Stimulated activated CD4-positive, alpha-beta T cell treated with anti-CD3 and anti-CD28 coated beads, Interleukin-15, amount 100 ng/mL, for 48 hours (primary cell): ENCODE measurements at places on chromosomes 2 and 18.
A peak's percentile ranks its signal among the peaks of the same experiment; 100 is the strongest.

- no peak for DNase-seq
Measured at GRCh38 chr2:57182916-57183315, 863.7 kb upstream of the VRK2 start.

GRCh38 chr2:36060133-36060532 is 295.4 kb upstream of the CRIM1 start:
- DNase-seq, result no peak

- DNase-seq, result peak; percentile 33
Measured at GRCh38 chr2:72887032-72887739, at the start of gene SPR. SPR (plus strand) TSS chr2:72887408; CDS start chr2:72887433, 25 bp downstream.

DNA sequence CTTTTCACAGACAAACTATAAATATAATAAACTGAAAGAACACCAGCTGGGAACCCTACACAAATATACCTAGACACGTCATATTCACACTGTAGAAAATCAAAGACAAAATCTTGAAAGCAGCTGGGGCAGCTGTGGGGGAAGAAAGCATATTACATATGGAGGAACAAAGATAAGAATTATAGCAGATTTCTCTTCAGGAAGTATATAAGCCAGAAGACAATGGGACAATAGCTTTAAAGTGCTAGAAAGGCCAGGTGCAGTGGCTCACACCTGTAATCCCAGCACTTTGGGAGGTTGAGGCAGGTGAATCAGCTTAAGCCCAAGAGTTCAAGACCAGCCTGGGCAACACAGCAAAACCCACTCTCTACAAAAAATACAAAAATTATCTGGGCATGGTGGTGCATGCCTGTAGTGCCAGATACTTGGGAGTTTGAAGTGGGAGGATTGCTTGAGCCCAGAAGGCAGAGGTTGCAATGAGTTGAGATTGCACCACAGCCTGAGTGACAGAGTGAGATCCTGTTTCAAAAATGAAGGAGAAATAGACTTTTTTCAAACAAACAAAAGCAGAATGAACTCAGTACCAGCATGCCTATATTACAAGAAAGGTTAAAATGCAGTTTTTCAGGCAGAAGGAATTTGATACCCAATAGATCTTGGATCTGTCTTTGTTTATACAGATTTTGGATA is 26.8 kb upstream of the ERCC3 start:
- DNase-seq, result no peak

DNA sequence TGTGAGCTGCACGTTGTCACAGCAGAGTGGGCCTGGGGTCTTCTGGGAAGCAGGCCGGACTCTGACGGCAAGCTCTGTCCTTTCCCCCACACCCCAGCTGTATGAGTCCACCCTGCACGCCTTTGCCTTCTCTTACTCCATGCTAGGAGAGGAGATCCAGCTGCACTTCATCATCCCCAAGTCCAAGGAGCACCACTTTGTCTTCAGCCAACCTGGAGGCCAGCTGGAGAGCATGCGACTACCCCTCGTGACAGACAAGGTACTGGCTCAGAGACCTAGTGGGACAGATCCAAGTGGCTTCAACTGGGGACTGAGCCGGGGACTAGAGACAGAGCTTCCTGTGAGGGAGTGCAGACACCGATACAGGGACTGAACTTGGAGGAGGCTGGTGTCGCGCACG is 40.1 kb downstream of the NTSR2 start:
- no peak for DNase-seq

GRCh38 chr18:79797518-79798345 is at the start of gene KCNG2:
KCNG2 (plus strand) TSS chr18:79797938; CDS start chr18:79863668, 65,730 bp downstream.
- no peak for DNase-seq

GRCh38 chr2:241421330-241421729 is 65.2 kb downstream of the FARP2 start:
- no peak for DNase-seq

DNA sequence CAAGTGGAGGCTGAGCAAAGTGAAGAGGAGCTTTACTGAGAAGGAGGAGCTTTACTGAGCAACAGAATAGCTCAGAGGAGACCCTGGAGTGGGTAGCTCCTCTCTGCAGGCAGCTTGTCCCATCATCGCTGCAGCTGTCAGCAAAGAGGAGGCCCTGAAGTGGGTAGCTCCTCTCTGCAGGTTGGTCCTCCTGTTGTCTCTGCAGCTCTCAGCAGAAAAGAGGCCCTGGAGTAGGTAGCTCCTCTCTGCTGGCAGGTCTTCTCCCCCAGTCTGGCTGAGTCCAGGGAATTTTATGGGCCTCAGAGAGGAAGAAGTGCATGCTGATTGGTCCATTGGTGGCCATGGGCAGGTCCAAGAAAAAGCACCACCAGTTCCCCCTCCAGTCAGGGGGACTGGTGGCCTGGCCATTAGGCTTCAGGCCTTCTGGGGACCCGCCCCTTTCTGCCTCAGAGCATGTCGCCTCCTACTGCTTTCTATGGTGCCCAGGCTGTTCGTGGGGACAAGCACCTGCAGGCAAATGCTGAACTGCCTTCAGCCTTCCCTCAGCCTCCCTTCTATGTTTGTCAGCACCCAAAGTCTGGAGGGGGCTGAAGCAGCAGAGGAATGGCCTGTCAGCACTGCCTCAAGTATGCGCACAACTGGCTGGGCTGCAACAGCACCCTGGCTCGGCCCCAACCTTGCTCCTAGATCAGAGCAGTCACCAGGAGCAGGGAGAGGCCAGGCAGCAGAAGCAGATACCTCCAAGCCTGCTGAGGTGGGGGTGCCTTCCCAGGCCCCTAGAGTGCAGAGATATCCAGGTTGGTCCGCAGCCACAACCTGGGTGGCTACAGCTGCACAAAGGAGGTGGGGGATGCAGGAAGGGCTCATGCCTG is 5.9 kb downstream of the ZSCAN30 start:
- DNase-seq, result no peak

DNA sequence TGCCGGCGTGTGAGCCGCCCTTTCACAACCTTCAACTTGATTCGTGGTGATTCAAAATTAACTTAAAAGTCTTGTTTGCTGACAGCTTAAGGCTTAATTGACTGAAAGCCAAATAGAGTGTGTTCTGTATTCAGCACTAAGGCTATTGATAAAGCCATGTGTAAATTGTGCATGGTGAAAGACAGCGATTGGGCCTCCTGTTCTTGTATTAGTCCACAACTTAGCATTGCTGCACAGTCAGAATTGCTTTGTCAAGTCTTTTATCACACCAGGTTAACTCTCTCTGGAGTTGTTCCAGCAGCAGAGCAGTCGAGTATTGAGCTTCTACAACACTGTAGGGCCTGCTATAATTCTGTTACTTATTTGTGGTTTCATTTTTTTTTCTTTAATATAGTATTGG is 210.1 kb downstream of the WDR7 start:
- DNase-seq, result no peak

- no peak for DNase-seq
Measured at GRCh38 chr2:23649819-23650218, 264.8 kb downstream of the KLHL29 start.

- no peak for DNase-seq
Measured at GRCh38 chr2:46275995-46276394, 21.2 kb upstream of the EPAS1 start.

DNA sequence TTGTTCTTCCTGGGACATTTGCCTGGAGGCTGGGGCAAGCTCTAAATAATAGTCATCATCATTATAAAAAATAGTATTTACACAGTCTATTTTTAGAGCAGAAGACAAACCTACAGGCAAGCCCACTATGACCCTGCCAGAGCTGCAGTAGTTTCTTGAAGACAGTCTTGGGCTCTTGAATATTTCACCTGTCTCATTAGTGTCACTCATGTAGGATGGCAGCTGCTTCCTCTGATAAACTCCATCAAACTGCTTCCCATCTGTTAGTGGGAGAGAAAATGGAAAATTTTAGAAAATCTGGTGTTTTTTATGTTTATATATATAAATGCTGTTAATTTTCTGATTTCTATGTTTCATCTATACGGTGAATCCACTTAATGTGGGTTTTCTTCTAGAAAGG is 8.5 kb upstream of the CYRIA start:
- DNase-seq, result no peak

DNA sequence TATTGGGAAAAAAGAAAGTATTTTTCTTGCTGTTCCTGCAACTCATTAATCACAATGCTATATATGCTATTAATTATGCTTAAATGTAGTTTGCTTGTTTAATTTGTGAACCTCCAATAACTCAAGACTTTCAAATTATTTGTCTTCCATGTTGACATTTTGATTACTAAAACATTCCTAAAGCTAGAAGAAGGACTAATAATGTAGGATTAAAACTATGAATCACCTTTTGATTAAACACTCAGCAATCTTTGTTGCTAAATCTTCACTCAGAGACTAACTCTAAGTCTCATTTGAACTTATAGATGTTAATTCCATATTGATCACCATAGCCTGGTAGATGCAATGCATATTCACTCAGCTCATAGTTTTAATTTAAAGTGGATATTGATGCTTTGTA is 524.6 kb upstream of the ZEB2 start:
- DNase-seq, result no peak

GRCh38 chr2:8456151-8457091 is 225.4 kb upstream of the ID2 start:
- DNase-seq, result peak; percentile 36

- no peak for DNase-seq
Measured at GRCh38 chr2:12320991-12321641, 395.6 kb upstream of the TRIB2 start.

DNA sequence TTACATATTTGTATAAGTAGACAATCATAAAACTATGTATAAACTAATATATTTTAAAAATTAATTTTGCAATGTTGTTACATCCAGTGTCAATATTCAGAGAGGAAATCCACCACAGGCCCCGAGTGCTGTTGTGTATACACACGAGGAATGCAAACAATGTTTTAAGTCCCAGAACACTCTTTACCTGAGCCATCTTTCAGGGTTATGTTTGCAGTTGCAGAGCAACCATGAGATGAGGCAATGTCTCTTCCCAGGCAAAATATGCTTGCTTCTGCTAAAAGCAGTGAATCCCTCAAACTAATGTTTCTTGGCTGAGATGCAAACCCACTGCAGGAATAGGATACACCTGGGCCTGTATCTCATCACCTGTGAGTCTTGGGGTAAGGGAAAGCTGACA is 91.3 kb downstream of the ASXL2 start:
- DNase-seq, result no peak

DNA sequence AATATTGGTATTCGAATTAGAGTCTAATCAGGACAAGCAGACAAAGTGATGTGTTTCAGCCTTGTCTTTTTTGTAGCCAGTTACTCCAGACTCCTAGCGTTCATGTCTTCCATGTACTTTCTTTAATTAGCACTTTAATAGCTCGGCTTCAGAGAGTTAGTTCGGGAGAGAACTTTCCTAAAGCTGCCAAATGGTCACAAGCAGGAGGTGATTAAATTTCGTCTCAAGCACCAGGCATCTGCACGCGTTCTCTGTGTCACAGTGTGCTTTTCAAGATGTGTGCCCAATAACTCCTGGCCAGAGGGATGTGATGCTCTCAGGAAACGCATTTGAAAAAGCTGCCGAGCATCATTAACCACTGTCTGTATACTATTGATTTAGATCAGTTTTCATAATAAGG is 790.8 kb downstream of the SOCS6 start:
- no peak for DNase-seq

DNA sequence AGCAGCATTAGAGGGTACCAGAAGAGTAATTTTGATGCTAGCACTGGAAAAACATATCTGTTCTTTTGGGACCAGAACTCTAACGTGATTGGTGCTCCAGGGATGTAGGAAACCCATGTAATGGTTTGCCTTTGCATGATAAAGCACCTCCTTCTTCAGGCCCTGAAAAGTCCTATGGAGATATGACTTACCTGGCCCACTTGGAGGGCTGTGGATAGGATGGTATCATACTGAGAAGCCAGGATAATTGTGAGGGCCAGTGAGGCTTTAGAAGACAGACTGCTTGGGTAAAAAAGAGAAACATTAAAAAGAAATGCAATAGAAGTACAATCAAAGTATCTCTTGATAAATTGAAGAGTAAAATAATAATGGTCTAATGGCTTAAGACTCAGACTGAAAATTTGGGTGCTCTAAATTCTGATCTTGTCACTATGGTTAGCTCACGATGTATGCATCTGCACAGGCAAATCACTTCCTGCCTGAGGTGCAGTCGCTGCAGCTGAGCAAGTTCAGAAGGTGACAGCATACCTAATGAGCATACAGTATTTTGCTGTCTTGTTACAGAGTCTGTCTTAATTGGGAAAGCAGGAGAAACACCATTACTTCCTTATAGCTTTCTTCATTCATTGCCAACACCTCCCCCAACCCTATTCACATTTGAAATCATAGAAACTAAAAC is 371.5 kb downstream of the NUP35 start:
- DNase-seq, result no peak

DNA sequence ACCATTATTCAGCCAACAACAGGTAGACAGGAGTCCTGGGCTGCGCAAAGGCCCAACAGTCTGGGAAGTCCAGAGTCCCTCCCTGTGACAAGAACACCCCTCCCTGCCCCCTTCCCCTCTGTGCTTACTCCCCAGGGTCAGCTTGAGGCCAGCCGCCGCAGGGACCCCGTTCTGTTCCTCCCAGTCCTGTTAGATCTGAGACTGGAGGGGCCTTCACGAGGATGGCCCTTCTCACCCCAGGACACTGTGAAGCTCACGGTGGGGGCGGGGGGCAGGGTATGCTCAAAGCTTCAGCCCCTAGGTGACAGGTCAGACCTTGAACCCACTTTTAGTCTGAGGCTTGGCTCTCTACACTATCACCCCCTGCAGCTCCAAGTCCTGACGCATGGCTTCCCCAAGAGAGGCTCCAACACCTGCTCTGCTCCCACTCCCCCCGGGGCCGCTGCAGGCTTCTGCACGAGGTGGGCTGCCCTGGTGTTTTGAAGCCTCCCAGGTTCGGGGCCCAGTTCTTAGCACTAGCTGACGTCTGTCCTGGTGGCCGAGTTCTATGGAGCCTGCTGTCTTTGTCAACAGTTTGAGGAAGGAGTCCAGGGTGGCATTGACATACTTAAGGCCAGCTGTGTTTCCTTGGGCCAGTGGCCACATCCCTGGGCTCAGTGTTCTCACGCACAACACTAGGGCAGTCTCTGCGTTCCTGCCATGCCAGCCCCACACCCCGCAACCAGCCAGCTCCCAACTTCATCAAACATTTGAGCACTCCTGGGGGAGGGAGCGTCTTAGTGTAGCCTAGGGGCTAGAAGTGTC is 37.2 kb upstream of the HPCAL1 start:
- no peak for DNase-seq

- DNase-seq, result no peak
Measured at GRCh38 chr2:157470321-157470720, 26.4 kb upstream of the CYTIP start.

GRCh38 chr2:235518322-235519090 is 24.7 kb downstream of the AGAP1 start:
- DNase-seq, result no peak

GRCh38 chr2:222240676-222241049 is 58.1 kb downstream of the PAX3 start:
- no peak for DNase-seq

DNA sequence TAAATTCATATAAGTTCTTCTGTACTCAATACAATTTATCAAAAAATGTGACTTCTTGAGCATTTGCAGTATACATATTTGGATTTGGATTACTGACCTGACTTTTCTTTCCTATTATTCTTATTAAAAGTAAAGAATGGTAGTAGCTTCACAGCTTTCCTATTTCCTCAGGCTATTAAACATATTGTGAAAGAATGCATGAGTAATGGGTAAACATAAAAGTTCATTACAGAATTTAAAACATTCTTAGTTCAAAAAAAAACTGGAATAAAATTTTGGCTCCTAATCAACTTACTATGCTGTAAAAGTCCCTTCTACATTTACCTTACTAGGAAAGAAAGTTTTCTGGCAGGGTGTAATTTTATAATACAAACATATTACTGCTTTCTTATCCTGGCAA is 27.3 kb upstream of the C2orf66 start:
- no peak for DNase-seq

GRCh38 chr2:36594849-36595248 is 3.1 kb downstream of the FEZ2 start:
- DNase-seq, result no peak

- no peak for DNase-seq
Measured at GRCh38 chr18:47549021-47549540, 297.6 kb upstream of the SKOR2 start.
